AG09319 (cell line): ENCODE measurements at places on chromosomes 16 and 17.
A peak's percentile ranks its signal among the peaks of the same experiment; 100 is the strongest.

DNA sequence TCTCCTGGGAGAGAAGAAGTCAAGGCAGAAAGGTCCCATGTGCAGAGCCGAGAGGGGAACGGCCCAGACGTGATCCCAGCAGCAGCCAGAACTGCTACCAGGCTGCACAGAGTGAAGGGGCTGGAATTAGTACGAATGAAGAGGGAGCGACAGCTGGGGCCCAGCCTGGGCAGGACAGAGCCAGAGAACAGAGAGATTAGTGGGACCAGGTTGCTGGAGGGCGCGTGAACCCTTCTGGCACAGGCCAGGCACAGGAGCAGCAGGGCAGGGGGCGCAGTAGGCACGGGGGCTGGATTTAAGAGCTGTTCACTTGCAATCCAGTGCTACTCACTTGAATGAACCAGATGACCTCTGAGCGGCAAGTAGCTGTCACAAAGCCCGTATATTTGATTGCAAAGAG is 66.9 kb downstream of the PLXDC1 start:
- DNase-seq = no peak

GRCh38 chr17:8922451-8922850 is 43.1 kb downstream of the PIK3R5 start:
- DNase-seq = peak; percentile 74

DNA sequence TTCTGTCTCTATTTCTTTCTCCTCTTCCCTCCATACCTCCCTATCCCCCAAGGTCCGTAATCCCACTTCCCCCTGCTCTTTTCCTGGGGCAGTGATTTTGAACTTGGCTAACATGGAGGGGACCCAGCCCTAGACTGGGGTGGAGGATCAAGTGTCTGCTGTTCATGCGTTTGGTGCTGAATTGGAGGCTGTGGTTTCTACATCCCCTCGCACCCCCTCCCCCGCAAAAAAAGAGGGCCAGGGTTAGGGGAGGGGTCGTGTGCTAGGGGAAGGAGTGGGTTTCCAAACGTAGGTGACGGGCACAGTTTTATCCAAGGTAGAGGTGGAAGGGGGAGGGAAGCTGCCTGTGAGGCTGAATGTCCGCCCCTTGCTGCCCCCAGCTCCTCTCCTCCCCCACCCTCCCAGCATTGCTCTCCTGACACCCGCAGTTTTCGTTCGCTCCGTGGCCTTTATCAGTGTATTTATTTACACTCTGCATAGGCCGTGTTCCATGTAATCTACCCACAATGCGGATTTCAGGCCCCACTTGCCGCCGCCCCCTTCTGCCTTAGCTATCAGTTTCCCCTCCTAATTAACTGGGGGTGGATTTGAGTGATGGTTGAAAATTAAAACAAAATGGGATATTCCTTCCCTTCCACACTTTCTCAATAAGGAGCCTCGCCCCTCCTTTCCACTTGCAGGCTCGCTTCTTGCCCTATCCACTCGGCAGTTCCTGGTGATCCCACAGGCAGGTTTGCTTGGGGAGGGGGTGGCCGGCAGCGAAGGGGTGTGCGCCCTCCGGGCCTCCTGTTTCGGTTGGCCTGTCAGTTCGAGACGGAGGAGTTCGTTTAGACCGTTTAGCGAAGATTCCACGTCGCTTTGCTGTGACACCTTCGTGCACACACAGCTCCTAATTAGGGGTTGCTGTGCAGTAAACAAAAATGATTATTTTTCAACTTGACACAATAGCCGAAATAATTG is 2.0 kb downstream of the GNAO1 start:
- DNase-seq = no peak

- DNase-seq = peak; percentile 49
Measured at GRCh38 chr17:41917192-41917591, 1.6 kb downstream of the ACLY start.
